ENCODE measurements at places on chromosomes 5 and 9.
A peak's percentile ranks its signal among the peaks of the same experiment; 100 is the strongest.

- no peaks in the 10 kb centered on the region for H3K36me3 ChIP-seq
- H3K4me1 ChIP-seq: no peaks in the 10 kb centered on the region
- no peaks in the 10 kb centered on the region for H3K27me3 ChIP-seq
- no peak overlapping the region for H3K4me3 ChIP-seq
- DNase-seq: no peak
- no peak overlapping the region for H3K27ac ChIP-seq
These were observed 17.6 kb upstream of the CSF1R start for GRCh38 chr5:150103678-150104549.

DNA sequence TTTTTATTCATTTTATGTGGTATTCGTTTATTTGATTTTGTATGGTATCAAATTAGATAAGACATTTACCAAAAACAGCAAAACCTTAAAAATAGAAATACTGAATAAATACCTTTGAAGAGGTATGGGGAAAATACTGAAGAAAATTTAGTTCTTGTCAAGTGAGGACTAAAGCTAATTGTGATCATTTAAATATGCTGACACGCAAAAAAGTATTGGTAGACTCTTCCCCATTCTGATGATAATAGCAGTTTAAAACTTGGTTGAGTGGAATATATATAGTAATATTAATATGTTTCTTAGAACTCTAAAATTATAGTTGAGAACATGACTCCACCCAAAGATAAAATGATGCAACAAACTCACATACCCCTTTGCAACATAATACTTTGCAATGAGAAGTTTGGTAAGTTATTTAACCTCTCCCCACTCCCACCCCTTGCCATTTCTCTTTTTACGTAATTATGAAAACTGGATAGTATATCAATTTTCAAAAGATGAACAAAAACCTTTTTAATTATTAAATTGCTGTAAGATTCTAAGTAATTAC lies 30.1 kb upstream of the SNX24 start:
- H3K27me3 ChIP-seq: no peaks in the 10 kb centered on the region
- no peak overlapping the region for H3K27ac ChIP-seq
- no peak for DNase-seq
- no peak overlapping the region for H3K4me3 ChIP-seq

- no peak overlapping the region for H3K4me3 ChIP-seq
- DNase-seq: peak; percentile 84
- H3K4me1 ChIP-seq: peaks cover 48% of the 10 kb centered on the region
- no peaks in the 10 kb centered on the region for H3K27me3 ChIP-seq
- peak overlapping the region; percentile 53 for H3K27ac ChIP-seq
These were observed 198.1 kb downstream of the GADD45G start for GRCh38 chr9:89802781-89803355.

- no peak for DNase-seq
- H3K27me3 ChIP-seq: no peaks in the 10 kb centered on the region
- H3K4me3 ChIP-seq: no peak overlapping the region
- peak overlapping the region; percentile 54 for H3K27ac ChIP-seq
- H3K4me1 ChIP-seq: peaks cover 38% of the 10 kb centered on the region
- no peaks in the 10 kb centered on the region for H3K36me3 ChIP-seq
These were observed 150.8 kb downstream of the GRIA1 start for GRCh38 chr5:153641183-153641688.

DNA sequence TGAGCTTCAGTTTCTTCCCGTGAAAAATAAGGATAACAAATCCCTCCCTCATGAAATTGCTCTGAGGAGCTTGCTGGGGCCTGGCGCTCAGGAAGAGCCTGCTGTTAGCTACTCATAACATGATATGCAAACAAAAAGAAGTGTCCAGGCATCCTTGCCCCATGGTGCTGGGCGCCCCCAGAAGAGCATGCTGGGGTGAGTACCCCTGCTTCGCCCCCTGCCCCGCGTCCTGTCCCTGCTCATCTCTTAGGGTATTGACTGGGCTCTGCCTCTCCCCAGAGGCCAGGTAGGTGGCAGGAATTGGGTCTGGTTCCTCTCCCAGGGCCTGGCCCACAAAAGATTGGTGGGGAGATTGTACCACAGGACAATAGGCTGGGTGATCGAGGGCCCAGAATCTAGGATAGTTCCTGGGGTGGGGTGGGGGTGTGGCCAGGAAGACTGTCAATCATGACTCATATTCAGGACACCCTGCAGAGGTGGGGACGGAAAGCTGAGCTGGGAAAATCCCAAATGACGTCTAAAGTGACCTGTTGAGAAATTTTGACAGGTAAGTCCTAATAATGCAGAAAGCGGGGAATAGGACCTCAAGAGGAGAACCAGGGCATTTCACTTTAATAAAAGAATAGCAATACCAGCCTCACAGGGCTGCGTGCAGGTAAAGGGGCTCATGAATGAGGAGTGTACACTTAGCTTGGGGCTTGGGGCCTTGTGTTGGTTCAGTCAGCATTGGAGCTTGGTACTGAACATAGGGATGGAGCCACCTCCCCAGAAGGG lies 8.9 kb downstream of the PITX1 start:
- H3K4me1 ChIP-seq: peaks cover 13% of the 10 kb centered on the region
- no peak for DNase-seq
- no peak overlapping the region for H3K27ac ChIP-seq
- H3K27me3 ChIP-seq: peaks cover 64% of the 10 kb centered on the region

DNA sequence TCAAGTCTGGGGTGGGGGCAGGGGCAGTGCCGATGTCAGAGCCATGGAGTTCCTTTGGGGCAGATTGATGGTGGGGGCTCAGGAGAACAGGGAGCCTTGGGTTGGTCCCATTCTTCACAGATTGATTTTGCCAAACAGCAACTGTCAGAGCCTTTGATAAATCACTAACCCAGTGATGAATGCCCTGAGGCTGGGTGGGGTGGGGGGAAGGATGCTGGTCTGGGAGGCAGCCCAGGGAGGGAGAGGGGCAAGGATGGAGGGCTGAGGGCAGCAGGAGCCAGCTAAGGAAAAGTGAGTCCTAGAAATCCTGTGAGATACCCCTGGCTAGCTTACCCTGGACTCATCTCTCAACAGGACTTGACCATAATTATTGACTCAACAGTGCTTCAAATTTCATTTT lies 60.1 kb upstream of the ARAP3 start:
- H3K4me3 ChIP-seq: no peak overlapping the region
- H3K4me1 ChIP-seq: peaks cover 4% of the 10 kb centered on the region
- peaks cover 15% of the 10 kb centered on the region for H3K27me3 ChIP-seq
- no peak overlapping the region for H3K27ac ChIP-seq
- H3K36me3 ChIP-seq: no peaks in the 10 kb centered on the region
- DNase-seq: no peak

DNA sequence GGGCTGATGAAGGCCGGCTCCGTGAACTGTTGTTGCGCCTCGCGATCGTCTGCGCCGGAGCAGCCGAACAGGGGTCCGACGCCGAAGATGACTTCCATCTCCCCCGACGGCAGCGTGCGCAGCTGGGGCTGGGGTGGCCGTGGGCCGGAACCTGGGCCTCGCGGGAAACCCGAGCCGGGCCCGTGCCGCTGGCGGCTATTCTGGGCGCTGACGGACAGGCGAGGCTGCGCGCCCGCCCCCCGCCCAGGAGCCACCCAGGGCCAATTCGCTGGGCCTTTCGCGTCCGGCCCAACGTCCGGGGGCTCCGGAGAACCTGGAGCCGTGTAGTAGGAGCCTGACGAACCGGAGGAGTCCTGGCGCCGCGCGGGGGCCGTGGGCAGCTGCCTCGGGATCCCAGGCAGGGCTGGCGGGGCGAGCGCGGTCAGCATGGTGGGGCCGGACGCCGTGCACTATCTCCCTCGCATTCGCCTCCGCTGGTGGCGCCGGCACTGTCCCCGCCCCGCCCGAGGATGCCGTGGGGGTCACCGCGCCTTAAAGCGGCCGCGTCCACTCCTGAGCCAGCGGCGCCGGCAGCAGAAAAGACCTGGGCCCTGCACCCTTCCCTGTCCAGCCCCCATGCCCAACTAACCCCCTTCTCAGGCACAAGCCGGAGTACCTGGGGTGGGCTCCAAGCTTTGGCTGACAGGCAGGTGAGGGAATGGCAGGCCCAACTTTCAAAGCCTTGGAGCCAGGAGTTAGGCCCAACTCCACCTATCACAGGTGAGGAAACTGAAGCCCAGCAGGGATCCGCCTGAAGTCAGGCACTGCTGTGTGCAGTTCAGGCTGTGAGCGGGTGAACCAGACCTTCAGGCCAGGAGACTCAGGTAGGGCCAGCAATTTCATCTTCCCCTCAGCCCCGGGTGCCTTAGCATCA lies at the start of gene PROB1:
Gene PROB1 (minus strand): TSS at position 451 of the 913 bp plus-strand sequence. CDS start 23 bp downstream, at position 428.
- no peaks in the 10 kb centered on the region for H3K27me3 ChIP-seq
- peaks cover 80% of the 10 kb centered on the region for H3K4me1 ChIP-seq
- DNase-seq: peak; percentile 77
- H3K4me3 ChIP-seq: peak within 1 kb of the TSS; percentile 77

DNA sequence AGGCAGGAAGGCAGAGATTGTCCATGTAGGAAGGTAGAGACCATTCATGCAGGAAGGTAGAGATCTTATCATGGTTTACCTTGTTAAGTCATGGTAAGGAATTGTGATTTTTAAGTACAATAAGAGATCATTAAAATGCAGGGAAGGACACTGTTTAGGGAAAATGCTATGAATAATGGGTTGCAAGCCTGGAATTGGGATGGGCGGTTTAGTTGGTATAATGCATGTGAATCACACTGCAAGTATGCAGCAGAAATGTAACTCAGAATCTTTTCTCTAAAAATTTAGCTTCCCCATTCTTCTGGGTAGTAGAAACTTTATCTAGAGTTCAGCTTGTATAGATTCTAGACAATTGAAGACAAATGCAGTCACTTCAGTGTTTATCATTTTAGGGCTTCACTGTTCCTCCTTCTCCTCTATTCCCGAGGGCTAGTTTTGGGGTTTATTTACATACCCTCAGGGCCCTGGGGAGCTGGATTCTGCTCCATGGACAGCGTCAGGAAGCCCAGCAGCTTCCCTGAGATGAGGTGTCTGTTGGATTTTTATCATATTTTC lies 212.0 kb downstream of the SREK1 start:
- H3K4me3 ChIP-seq: no peak overlapping the region
- no peaks in the 10 kb centered on the region for H3K36me3 ChIP-seq
- no peaks in the 10 kb centered on the region for H3K27me3 ChIP-seq

Measured in left ventricle myocardium inferior (tissue), 1 donor.